Fibroblast of skin of right biceps (primary cell): ENCODE measurements at places on chromosomes 1 and 21.

- peak; percentile 57 for DNase-seq
Observed at GRCh38 chr1:100896481-100896982, 642 bp downstream of the SLC30A7 start.

DNA sequence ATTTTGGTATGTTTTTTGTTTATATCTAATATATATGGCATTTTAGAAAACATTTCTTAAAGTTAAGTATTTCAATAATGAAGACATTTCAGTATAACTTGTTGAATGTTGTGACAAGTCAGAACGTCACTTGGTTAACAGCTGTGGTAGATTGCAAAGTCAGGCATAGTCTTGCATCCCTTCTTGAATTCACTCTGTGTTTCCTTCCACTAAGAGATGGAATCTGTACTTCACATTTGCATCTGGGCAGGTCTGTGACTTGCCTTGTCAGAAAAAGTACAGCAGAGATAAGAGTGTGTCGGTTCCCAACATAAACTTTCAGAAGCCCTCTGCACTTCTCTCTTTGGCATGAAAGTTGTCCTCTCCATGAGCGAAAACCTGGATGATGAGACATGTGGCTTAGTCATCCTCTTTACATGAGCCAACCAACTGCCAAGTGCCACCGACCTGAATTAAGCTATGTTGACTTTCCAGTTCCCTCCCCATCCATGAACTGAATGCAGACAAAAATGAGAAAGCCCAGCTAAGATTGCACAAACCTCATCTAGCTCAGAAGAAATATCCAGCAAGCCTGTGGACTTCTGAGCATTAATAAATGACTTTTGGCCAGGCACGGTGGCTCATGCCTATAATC lies 1730.2 kb downstream of the MRPL39 start:
- DNase-seq, result no peak

GRCh38 chr21:18368205-18368604 lies 35.4 kb downstream of the TMPRSS15 start:
- DNase-seq, result peak; percentile 24

DNA sequence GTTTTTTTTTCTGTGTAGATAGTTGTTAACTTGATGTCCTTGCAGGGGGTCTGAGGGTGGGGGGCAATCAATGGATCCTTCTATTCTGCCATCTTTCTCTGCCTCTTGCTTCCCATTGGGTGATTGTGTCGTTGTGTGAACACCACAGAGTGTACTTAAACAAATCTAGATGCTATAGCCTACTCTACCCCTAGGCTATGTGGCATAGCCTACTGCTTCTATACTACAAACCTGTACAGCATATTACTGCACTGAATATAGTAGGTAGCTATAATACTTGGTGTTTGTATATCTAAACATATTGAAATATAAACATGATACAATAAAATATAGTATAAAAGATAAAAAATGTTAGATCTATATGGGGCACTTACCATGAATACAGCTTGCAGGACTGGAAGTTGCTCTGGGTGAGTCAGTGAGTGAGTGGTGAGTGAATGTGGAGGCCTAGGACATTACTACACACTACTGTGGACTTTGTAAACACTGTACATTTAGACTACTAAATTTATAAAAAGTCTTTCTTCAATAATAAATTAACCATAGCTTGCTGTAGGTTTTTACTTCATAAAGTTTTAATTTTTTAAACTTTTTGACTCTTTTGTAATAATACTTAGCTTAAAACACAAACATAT lies 105.4 kb downstream of the CENPF start:
- DNase-seq, result peak; percentile 39

DNA sequence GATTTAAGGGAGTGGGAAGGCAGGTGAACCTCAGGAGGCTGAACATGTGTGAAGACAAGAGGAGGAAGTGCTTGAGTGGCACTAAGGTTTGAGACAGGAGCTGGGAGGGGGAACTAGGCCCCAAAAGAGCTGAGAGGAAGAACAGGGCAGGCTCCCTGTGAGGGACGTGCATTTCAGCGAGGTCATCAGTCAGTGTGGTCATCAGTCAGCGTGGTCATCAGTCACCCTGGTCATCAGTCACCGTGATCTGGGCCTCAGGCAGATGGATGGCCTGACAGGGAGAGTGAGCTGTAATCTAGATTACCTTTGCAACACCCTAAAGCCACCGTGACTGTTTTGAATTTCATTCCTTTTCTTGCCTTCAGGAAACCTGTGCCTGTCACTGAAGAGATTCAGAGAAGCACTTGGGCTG lies 29.1 kb downstream of the VTCN1 start:
- no peak for DNase-seq

DNA sequence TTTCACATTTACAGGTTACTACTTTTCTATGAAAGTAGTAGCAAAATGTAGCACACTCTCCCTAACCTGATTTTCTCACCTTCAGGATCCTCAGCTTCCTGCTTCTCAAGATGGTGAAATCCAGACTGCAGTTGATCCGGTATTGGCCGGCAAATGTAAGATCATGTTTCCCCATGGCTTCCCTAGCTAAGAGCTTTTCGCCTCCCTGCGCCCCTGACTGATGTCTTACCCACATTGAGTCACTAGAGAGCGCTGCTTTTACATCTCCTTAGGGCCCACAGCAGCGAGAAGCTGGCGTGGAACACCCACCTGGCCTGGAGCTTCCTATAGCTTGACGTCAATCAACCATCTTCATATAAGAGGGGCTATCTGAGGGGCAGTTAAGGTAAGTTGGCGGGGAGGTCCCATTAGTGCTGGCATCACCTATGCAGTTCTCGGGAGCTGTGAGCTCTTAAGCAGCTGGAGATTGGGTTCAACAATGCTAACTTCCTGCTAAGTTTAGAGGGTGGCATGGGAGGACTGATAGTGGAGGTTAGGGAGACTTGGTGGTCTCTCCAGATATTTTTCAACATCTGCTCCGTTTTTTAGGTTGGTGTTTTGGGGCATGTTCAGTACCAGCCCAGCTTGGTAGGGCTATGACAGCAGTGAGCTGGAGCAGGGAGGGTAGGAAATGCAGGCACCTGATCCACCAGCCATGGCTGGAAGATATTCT lies 5.5 kb downstream of the PTPN7 start:
- peak; percentile 53 for DNase-seq

- DNase-seq, result no peak
Observed at GRCh38 chr21:30193201-30193600, 22.7 kb downstream of the CLDN8 start.

DNA sequence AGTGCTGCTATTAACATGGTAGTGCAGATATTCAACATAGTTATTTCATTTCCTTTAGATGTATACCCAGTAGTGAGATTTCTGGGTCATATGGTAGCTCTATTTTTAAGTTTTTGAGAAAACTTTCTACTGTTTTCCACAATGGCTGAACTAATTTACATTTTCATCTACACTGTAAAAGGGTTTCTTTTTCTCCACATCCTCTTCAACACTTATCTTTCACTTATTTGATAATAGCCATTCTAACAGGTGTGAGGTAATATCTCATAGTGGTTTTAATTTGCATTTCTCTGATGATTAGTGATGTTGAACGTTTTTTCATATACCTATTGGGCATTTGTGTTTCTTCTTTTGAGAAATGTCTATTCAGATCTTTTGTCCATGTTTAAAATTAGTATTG lies 149.8 kb downstream of the PDE4B start:
- no peak for DNase-seq

DNA sequence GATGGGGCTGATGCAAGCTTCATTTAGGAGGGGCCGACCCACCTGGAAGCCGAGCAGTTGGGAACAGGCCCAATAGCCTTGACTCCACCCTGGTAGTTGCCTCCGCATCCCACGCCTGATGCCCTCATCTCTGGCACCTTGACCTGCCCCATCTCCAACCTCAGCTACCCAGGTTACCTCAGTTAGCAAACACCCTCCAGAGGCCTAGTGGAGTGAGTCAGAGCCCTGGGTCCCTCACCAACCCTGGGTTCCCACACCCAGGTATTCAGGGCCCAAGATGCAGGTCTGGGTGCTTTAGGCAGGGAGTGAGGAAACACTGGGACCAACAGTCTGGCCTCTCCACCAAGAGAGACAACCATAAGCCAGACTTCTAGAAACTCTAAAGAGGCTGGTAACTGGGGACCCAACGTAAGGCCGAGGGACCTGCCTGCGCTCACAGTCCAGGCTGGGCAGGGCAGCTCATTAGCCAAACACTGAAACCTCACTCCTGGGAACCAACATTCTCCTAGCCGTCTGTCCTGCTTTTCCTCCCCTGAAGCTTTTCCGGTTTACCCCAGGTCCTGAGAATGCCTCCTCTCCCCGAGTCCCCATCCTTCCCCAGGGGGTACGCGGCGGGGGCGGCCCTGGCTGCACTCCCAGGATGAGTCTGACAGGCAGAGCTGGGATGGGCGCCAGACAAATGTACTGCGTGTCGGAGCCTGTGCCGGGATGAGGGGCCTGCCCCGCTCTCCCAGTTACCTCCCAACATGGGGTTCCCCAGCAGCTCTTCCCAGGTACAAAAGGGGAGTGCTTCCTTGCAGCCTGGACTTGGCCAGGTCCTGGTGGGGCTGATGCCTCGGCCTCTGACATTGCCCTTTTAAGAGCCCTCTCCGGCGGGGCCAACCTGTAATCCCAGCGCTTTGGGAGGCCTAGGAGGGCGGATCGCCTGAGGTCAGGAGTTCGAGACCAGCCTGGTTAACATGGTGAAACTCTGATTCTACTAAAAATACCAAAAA lies 8.9 kb upstream of the CELSR2 start:
- peak; percentile 84 for DNase-seq

GRCh38 chr1:46303872-46304326 lies 401 bp downstream of the UQCRH start:
- DNase-seq, result no peak

DNA sequence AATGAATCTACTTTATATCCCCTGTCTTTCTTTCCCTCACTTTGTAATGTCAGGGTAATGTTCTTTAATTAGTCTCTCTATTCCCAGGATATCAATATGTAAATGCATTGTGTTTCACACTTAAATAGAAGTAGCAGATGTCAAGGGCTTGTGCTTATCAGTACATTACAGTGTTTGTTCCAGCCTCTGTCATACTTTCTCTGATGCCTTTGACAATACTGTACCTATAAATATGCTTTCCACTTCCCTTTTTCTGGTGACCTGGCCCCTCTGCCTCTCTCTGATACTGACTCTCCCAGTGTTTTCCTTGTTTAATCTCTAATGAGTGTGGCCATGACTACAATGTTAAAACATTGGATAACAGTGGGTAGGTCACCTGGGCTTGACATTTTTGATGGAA lies 862.0 kb upstream of the NEGR1 start:
- no peak for DNase-seq

DNA sequence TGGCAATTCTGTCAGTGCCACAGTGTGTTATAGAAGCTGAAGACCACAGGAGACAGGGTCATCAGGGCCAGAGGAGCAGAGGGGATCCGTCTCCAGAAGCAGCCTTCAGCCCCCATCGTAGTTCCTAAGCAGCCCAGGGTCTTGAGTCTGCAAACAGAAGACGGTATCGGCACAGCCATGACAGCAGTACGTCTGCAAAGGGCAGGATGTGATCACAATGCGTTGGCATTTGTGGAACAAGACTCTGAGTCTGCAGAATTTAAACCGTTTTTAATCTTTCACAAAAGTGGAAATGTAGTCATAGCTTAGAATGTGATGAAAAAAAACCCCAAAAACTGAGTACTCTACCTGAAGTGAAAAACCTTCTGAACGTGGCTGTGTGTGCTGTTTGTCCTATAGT lies 44.0 kb upstream of the SCCPDH start:
- DNase-seq, result peak; percentile 55

GRCh38 chr1:21818656-21819055 lies 6.6 kb downstream of the LDLRAD2 start:
- peak; percentile 33 for DNase-seq

GRCh38 chr21:31629972-31630711 lies 29.4 kb upstream of the SOD1 start:
- peak; percentile 93 for DNase-seq

GRCh38 chr1:182459949-182460348 lies 10.0 kb downstream of the RGSL1 start:
- no peak for DNase-seq

DNA sequence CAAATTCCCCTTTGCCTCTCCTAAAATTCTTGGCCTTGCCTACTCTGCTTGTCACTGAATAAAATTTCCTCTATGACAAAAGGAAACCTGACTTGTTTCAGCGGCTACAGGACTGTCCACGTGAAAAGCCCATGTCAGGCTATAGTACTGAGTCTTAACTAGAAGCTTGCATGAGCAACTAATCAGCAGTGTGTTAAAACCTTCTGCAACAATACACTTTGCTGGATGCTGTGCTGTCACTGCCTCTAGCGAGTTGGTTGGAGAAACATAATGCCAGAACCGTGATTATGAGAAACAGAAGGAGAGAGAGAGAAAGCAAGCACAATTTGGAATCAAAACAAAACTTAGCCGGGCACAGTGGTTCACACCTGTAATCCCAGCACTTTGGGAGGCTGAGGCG lies 25.7 kb upstream of the SLC30A10 start:
- no peak for DNase-seq

DNA sequence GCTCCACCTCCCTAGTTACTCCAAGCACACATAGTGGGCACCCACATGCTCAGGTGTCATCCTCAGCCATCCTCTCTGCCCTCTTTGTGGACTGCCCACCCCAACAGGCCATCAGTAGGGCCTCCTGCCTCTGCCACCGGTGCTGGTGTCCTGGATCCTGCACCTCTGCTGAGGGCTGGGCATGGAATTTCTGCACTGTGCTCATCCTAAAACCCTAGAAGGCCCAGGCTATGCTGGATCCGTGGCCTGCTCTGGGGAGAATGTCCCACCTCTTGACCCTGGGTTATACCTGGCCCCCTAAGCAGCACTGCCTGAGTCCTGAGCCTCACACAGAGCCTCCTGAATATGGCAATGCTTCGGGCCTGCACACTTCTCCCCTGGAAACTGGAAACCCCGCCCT lies 318.3 kb downstream of the MATN1 start:
- DNase-seq, result no peak

DNA sequence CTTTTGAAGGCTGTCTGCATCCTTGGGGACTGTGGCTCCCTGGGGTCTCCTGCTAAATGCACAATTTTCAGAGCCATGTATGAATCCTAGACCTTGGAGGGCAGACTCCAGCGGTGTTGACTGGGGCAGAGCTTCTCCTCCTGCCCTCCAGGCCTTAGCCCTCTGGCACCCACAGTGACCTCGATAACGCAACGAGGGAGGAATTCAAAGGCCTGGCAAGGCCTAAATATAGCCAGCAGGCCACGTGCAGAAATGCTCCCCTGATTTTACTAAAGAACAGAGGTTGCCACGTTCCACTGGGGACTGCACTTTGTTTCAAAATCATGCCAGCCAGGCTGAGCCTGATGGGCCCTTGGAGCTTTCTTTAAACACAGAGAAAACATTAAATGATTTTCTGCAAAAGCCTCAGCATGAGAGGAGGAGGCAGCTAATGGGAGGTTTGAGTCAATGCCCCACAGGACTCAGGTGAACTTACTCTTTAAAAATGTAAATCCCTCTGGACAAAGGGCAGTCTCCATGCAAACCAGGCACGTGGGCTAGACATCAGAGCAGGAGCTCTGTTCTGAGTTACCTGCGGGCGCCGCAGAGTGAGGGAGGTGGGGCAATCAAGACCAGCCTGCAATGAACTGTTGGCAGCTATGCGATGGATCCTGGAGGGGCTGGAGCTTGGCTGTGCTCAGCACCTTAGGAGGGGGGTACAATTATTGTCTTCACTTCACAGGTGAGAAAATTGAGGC lies 28.0 kb downstream of the GRIK3 start:
- DNase-seq, result no peak

- DNase-seq, result no peak
Observed at GRCh38 chr1:187873126-187873525, 1044.4 kb downstream of the PLA2G4A start.
